NCI-H226 (cell line): ENCODE measurements at places on chromosomes 5 and 9.
A peak's percentile ranks its signal among the peaks of the same experiment; 100 is the strongest.

GRCh38 chr5:2442496-2443354 lies 308.8 kb downstream of the IRX2 start:
- DNase-seq, result no peak

DNA sequence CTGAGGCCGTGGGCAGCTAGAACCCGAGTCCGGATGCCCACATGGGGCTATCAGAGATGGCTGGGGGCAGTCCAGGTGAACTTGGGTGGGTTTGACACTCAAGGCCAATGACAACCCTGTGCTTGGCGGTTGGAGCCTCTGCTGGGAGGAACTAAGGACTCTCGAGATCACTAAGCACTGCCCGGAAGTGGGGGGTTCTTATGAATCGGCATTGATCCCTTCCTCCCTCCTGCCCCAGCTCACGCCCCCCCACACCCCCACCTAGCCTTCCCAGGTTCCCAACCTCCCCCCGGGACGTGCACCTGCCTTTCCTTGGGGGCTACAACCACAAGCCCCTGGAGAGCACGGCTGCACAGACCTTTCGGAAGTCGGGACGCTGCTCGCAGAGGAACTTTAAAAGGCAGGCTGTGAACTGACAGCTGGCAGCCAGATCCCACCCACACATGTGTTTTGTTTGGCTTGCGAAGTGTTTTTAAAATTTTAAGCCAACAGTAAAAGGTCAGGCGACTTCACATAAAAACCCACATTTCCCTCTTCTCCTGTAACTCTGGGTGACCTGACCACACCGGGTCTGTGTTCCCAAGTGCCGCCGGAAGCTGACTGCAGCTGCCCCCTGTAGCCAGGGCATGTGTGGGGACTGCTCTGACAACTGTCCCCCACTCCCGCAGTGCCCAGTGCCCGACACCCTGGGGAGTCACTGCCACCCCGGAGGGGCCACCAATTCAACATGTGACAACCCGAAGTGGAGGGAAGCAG lies 5.1 kb upstream of the RALGDS start:
- no peak for DNase-seq

GRCh38 chr9:69577123-69577522 lies 95.0 kb downstream of the APBA1 start:
- DNase-seq, result no peak

DNA sequence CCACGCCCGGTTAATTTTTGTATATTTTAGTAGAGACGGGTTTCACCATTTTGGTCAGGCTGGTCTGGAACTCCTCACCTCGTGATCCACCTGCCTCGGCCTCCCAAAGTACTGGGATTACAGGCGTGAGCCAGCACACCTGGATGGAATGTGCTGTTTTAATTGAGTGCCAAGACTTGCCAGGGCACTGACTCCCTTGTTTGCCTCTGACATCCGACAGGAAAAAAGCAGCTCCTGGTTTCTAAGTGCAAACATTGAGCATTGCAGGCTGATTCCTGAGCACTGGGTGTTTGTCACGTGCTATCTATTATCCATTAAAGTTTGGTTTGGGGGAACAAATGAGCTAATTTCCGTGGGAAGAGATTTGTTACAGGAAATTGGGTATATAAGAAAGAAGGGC lies 70.6 kb upstream of the CKMT2 start:
- no peak for DNase-seq

DNA sequence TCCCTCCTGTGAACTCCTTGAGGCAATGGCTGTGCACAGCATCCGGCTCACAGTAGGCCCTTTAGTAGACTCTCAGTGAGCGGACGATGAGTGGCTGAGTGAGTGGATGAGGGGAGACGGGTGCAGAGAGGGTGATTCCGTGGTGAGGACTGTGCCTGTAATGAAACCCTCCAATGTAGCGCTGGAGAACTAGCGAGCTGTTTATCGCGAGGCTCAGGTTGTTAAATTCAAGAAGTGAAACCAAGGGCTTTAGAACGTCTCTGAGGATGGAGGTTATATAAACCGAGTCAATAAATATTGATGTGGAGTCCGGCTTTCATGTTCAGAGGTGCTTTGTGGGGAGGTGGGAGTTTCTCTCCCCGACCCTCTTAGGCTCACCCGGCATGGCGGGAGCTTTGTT lies 53.2 kb downstream of the NSG2 start:
- no peak for DNase-seq

GRCh38 chr9:129319938-129320481 lies 141.9 kb upstream of the IER5L start:
- DNase-seq, result no peak

GRCh38 chr5:132001647-132002561 lies 9.6 kb downstream of the ACSL6 start:
- DNase-seq, result no peak

GRCh38 chr5:78734094-78734845 lies 85.7 kb upstream of the LHFPL2 start:
- DNase-seq, result peak; percentile 5

DNA sequence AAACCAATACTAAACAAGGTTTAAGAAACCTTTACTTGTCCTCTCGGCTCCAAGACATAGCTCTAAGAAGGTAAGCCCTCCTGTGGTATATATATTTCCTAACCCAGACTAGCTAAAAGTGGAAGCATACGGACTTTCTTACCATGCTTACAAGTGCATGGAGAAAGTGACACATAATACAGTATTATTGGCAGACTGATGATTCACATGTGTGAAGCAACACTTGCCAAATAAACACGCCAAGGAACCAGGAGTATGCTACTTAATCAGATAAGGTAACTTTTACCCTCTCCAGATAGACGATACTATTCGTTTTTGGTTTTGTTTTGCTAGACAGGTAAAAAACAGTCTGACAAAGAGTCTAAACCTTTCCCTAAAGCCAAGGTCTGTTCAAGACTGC lies 264.1 kb downstream of the MLLT3 start:
- no peak for DNase-seq

DNA sequence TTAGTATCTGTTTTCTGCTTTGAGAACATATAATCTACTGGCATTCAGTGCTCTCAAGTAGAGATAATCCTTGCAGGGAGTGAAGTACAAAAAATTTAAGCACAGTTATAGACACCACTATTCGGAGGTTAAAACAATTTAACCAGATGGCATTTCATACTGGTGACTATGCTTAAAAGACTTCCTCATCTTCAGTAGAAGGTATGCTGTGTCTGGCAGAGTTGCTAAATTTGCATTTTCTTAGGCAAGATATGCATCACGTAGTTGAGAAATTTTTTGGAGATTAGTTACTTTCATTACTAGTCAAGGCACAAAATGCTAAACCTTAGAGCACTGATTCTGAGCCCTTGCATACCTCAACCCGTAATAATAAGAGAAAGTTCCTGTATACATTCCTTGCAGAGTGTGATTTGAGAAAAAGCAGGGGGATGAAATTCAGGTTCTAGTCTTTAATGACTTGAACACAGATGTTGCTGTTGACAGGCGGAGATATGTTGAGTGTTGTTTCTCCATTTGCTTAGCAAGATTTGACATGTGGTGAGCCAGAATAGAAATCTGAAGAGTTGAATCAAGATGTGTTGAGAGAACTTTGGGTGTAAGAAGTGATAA lies 70.8 kb upstream of the STARD4 start:
- DNase-seq, result peak; percentile 91

GRCh38 chr5:138271281-138271680 lies 3.1 kb downstream of the GFRA3 start:
- no peak for DNase-seq

DNA sequence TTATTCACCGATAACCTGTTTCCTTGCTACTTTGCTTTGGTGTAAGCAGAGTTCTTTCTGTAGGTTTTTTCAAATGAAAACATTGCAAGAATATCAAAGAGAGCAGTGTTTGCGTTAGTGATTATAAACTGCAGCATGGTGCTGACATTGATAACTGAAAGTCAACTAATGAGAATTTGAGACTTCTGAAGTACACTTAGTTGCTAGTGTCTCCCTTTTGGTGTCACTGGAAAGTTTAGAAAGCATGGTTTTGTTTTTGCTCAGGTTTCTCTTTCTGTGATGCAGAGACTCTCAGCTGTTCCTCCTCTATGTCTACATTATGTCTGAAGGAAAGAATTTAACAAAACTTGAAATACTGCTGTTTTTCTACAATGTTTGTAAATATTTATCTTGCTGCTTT lies 80.2 kb upstream of the ZNF169 start:
- no peak for DNase-seq

- DNase-seq, result peak; percentile 70
Observed at GRCh38 chr5:176415952-176416924, at the start of gene CLTB. Gene CLTB, minus strand, starts transcription at chr5:176416539. Its CDS starts 176 bp downstream, at chr5:176416363.

- DNase-seq, result no peak
Observed at GRCh38 chr9:75609401-75609800, 281.1 kb upstream of the PCSK5 start.

DNA sequence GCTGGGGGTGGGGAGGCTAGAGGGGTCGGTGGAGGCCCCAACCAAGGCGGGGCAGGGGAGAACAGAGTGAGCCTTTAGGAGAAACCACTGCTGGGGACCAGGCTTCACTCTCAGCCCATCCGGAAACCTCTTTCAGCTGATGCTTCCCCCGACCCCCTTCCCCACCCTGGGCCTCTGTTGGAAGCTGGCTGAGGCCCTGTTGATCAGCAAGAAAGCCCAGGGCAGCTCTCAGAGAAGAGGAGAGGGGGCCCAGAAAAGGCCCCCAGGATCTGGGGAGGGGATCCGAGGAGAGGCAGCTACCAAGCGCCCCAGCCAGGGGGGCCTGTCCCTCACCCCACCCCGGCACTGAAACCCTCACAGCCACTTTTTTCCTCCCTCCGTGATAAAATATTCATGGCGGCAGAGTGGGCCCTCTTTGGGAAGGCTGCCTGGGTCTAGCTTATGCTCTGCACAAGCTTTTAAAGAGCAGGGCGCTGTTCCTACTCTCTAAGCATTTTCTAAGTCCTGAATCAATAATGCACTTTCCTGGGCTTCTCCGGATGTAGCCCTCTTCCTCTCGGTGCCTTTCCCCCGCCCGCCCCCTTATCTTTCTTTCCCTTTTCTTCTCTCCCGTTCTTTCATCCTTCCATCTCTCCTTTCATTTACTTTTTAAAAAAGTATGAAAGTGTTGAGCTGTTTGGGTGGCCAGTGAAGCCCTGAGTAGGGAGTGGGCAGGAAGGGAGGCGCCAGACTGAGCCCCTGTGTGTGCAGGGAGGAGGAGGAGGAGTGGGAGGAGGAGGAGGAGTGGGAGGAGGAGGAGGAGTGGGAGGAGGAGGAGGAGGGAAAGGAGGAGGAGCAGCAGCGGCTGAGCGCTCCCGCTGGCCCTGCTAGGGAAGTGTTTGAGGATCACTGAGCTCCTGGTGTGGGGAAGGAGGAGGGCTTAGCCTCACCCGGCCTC lies 23.5 kb downstream of the NTNG2 start:
- DNase-seq, result no peak

DNA sequence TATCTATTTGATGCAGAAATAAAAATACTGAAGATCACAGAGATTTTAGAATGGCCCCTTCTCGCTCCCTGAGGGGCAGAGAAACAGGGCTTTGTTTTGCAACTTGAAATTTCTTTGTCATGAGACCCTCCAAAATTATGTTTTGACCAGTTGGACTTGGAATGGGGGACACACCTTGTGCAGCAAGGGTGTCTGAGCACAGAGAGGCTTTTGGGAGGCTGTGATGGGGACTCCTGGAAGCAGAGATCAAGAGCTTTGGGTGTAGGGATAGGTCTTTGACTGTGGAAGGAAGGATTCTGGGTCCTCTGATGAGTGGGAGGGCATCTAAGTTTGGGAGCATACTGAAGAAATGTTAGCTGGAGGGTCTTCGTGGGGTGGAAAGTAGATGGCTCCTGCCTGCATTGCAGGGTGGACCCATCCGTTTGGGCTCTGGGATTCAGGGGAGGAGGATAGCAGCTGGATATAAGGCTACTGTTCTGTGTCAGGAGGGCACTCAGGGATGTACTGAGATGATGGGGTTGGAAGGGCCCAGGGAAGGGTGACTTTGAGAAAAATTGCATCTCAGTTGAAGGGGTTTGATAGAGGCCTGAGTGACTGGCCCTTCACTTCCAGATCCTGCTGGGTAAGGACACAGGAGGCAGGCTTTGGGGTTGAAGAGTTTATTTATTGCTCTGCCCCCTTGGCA lies 1.8 kb upstream of the MYORG start:
- no peak for DNase-seq

- DNase-seq, result no peak
Observed at GRCh38 chr5:1285883-1286291, 9.0 kb downstream of the TERT start.

- no peak for DNase-seq
Observed at GRCh38 chr5:55450050-55450765, 84.6 kb downstream of the PLPP1 start.

- peak; percentile 60 for DNase-seq
Observed at GRCh38 chr5:139147483-139148087, 50.6 kb downstream of the SIL1 start.

DNA sequence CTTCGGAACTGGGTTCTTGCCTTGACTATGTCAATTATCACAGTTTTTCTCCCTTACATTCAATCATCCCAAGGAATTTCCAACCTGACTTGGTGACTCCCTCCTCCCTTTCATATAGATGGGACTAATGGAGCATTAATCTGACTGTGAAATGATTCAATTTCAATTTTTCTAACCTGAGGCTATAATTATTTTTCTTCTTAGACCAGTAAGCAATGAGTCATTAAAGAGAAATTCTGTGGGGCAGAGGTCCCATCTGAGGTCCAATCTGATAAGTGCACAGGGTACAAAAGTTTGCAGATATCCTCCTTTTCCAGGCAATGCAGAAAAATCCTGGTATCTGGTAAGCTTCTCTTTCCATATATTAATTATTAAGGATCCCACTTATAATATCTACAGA lies 18.9 kb downstream of the PDE4D start:
- DNase-seq, result no peak

GRCh38 chr9:109433476-109433875 lies 64.6 kb downstream of the PTPN3 start:
- no peak for DNase-seq

DNA sequence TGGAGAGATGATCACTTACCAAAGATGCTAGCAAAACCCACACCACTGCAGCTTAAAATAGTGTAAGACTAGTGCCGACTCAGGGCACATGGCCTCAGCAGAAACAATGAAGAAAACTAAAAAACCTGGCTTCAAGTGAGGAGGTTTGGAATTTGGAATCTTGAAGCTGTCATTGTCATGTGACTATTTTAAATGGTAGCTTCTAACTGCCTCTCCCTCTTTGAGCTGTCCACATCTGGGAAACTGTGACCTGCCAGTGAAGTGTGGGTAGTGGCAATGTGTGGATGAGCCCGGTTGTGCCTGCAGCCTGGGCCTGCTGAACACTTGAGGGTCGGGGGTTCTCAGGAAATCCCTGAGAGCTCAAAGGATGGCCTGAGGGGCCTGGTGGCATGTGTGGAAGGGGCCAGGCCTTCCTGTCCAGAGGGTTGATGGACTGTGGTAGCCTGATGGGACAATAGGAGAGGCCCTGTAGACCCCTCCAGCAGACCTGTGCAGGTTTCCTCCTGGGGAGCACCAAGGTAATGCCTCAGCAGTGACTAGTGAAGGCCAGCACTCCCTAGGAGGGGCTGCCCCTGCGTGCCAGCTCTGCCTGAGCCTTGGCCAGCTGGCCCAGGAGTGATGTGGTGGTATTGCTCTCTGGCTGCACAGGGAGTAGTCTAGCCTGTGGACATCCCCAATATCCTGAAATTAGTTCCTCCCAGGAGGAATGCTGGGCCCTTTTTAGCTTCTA lies 13.6 kb downstream of the USP20 start:
- DNase-seq, result no peak

- DNase-seq, result no peak
Observed at GRCh38 chr5:131926168-131926567, 19.3 kb downstream of the MEIKIN start.

- DNase-seq, result no peak
Observed at GRCh38 chr5:84961193-84961592, 576.5 kb upstream of the EDIL3 start.

GRCh38 chr5:89303033-89303480 lies 420.1 kb upstream of the MEF2C start:
- no peak for DNase-seq
